NCI-H2107 (cell line): ENCODE measurements at places on chromosomes 7 and 10.

- DNase-seq: no peak
These were observed 537 bp upstream of the MRPS24 start for GRCh38 chr7:43869867-43870240.

GRCh38 chr10:7359356-7359755 lies 51.5 kb downstream of the SFMBT2 start:
- DNase-seq: no peak

GRCh38 chr7:156652886-156653568 lies 12.5 kb downstream of the RNF32 start:
- DNase-seq: no peak

- DNase-seq: no peak
These were observed 495.1 kb downstream of the RPS24 start for GRCh38 chr10:78528749-78529204.

DNA sequence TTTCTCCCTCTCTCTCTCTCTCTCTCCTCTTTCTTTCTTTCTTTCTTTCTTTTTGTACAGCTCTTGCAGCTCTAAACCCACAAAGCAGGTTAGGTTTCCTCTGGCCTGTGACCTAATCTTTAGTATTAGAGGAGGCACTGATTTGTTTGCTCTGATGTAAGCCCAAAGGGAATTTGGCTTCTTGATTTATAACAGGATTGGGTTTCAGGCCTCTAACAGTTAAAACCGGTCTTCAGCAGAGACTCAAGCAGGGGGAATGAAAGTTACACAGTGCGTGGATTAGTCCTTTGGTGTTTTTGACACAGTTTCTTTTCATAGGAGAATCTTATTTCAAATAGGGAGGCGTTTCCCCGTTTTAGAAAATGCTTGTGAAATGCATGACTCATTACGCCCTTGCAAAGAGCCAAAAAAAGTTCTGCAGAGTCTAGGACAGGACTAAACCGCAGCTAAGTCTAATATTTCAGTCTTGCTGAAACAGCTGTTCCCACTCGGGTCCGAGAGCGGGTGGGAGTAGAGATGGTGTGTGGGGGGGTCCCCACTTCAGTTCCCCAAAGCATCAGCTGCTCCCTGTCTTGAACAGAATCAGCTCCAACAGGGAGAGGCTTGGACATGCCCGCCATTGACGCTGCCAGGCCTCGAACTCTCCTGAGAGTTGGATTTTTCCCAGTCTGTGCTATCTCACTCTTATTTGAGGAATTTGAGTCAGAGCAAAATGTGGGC lies 296.5 kb upstream of the PITRM1 start:
- DNase-seq: no peak

GRCh38 chr7:4730971-4731370 lies 44.5 kb upstream of the AP5Z1 start:
- no peak for DNase-seq

DNA sequence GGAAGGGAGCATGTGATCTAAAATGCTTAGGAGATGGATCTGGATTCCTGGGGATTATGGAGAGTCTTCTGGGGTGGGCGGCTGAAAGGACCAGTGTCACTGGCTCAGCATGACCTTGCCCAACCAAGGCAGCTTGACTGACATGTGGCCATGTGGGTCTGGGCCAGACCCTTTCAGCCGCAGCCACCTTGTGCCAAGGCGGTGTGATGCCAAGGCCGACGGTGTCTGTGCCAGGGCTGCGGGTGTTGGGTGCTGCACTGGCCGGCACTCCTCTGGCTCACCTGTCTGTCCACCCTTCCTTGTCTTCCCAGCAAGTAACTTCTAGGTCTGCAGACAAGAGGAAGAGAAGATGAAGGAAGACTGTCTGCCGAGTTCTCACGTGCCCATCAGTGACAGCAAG lies 8.8 kb downstream of the DEPP1 start:
- no peak for DNase-seq
